ENCODE measurements at places on chromosomes 12 and 14. TPM values are rescaled to one million over a fixed set of nuclear protein-coding genes. Genes with fewer than 3 reads are reported as not detected.

Gene DPF3
- 25.6 TPM for total RNA-seq

Gene CCDC197
- not detected for total RNA-seq

Gene ARMH4
- 1.7 TPM for total RNA-seq

DNA sequence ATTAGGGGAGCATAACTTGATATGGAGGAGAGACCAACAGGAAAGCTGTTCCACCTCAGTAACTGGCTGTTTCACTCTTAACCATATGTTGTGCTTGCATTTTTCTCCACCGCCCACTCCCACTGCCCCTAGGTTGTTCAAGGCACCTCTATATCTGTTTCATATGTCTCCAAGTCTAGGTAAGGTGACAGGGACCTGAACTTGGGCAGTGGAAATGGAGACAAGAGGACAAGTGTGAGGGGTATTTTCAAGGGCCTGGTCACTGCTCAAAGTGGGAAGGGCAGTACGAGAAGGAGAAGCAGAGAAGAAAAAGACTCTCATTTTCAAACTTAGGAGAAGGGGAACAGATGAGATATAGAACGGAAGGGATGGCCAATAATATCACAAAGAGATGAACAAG is 3.1 kb downstream of the SLC38A1 start:
- H3K36me3 ChIP-seq = no peaks in the 10 kb centered on the region
- no peak for DNase-seq
- H3K27me3 ChIP-seq = no peaks in the 10 kb centered on the region
- no peak overlapping the region for H3K27ac ChIP-seq
- H3K4me3 ChIP-seq = no peak overlapping the region

GRCh38 chr12:9933958-9934357 is 1.8 kb upstream of the CLEC2A start:
- DNase-seq = no peak
- no peaks in the 10 kb centered on the region for H3K27me3 ChIP-seq
- no peak overlapping the region for H3K4me3 ChIP-seq
- no peaks in the 10 kb centered on the region for H3K4me1 ChIP-seq

Data from Peyer's patch (tissue), 4 donors.